Astrocyte (in vitro differentiated cells and primary cell): ENCODE measurements at places on chromosomes 7 and 10.

DNA sequence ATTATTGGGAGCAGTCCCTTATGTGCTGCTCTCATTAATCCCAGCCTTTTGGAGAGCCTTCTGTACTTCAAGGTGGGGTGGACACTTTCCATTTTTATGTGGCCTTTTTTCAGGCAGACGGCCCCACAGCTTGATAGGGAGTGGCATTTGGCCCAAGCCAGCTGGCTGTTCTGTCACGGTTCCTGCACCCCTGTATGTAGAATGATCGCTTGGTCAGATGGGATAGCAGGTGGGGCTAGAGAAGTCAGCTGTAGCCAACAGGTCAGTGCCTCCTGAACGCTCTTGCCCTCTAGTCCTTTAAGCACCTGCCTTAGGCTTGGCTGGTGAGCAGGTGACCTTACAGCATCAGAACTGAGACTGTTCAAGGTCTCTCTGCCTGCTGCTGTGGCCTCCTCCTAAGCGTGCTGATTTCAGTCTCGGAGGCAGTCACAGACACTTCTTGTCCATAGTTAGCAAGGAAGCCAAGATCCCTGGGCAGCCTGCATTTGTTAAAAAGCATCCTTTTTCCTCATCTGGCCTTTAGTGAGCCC is 95.3 kb downstream of the LRRC4 start:
- no peak overlapping the region for H3K4me3 ChIP-seq
- H3K36me3 ChIP-seq = peaks cover 6% of the 10 kb centered on the region
- no peak for DNase-seq
- H3K27ac ChIP-seq = no peak overlapping the region

DNA sequence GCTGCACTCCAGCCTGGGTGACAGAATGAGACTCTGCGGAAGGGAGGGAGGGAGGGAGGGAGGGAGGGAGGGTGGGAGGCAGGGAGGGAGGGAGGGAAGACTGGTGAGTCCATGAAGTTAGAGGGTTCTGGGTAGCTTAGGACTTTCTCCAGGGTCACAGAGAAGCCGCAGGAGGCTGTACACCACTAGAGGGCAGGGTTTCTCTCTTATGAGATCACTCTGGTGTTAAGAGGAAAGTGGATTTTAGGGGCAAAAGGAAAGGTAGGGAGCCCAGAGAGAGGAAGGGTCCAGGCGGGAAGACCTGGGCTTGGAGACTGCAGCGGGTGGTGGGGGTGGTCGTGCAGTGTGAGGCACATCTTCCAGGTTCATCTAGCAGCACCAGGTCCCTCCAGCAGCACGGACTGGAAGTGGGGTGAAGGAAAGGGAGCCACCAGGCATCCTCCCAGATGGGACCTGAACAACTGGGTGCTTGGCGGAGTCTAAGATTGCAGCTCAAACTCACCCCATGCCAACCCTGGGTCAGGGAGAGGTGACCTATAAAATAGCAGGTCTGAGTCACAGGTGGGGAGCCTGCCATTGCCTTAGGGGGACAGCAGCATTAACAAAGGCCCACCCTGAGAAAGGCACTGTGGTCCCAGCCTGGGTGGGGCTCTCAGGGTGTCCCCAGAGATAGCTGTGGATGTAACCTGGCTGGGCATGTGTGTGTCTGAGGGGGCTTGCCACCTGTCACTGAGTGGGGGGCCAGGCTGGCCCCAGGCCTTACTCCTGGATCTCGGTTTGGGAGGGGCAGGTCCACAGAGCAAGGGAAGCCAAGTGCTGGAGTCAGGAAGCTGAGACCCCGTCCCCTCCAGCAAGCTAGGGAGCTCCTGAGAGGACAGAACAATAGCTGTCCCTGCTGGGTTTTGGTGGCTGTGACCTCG is 48.5 kb upstream of the SLC29A3 start:
- H3K36me3 ChIP-seq = no peaks in the 10 kb centered on the region
- DNase-seq = peak; percentile 70
- H3K4me3 ChIP-seq = no peak overlapping the region
- peaks cover 38% of the 10 kb centered on the region for H3K4me1 ChIP-seq

DNA sequence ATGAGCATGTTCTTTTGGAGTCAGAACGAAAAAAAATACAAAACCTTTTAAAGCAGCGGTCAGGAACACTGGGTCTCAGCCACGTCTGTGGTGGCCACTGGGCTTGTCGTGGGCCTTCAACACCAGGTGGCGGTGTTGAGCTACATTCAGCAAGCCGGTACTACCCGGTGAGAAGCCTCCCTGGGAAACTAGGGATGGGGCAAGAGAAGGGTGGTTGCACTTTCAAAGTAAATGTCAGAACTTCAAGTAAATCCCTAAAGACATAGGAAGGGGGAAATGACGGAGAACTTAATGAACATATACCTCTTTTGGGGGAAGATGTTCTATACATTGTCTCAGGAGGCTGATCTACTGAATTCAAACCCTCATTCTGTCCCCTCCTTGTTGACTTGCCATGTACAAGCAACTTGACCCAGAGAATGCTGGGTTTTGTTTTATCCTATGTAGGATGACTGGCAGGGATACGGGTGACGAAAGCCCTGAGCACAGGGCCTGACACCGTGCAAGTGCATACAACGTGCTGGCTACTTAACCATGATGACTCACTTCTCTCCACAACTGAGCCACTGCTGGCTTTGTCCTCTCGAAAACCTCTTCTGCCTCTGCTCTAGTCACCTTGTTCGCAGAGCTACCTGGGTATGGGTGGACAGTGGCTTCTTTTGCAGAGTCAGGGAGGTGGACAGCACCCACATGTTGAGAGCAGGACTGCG is 49.0 kb upstream of the BAMBI start:
- H3K36me3 ChIP-seq = no peaks in the 10 kb centered on the region
- peak; percentile 76 for DNase-seq
- H3K4me1 ChIP-seq = peaks cover 18% of the 10 kb centered on the region
- H3K4me3 ChIP-seq = peak overlapping the region; percentile 13

- H3K36me3 ChIP-seq = no peaks in the 10 kb centered on the region
- no peak overlapping the region for H3K27ac ChIP-seq
These were observed 51.4 kb downstream of the JAKMIP3 start for GRCh38 chr10:132117146-132117545.

DNA sequence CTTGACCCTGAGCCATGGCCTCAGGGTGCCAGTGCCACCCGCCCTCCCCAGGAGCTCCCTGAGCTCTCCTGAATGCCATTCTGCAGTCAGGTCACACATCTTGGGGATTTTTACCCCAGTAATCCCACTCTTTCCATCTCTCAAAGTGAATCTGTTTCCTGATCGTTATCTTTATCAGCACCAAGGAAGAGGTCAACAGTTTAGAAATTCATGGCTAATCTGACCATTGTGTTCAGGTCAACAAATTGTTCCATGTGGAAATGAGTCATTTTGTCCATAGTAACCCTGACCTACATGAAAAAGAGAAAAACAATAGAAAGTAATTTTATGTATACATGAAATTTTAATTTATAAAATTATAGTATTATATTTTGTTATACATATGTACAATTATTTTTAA is 28.8 kb upstream of the ZNF488 start:
- H3K27me3 ChIP-seq = peaks cover 15% of the 10 kb centered on the region
- no peak overlapping the region for H3K27ac ChIP-seq
- no peak overlapping the region for H3K4me3 ChIP-seq
- no peaks in the 10 kb centered on the region for H3K4me1 ChIP-seq

DNA sequence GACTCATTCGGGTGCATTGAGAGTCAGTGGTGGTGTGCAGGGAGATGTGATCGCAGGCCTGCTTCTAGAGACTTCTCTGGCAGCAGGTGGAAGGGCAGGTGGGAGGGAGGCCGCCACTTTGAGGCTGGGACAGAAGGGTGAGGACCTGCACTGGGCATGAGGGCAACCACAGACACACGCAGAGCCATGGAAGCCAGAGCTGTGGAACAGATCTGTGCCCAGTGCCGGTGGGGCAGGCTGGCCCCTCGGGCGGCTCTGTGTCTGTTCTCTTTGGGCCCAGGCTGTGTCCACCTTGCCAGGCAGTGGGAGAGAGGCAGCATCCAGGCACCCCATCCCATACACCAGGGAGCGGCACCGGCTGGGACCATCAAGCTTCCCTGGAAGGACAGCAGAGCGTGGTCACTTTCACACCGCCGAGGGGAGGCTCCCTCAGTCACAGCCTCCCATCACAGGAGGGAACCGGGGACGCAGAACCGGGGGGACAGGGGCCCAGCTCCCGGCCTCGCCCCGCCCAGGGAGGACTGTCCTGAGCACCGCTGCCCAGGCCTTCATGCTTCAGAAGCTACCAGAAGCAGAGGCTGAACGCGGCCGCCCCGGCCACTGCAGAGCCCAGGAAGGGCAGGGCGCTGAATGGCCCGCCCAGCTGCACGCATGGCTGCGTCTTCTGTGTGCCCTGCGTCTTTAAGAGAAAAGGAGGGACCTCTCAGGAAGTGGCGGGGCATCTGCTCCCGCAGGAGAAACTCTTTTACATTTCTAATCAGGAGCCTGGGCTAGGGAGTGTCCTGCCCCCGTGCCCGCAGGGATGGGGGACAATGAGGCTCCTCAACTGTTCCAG is 32.1 kb downstream of the EN2 start:
- H3K4me3 ChIP-seq = peak overlapping the region; percentile 10
- H3K27me3 ChIP-seq = peaks cover 3% of the 10 kb centered on the region
- DNase-seq = no peak
- H3K4me1 ChIP-seq = no peaks in the 10 kb centered on the region

DNA sequence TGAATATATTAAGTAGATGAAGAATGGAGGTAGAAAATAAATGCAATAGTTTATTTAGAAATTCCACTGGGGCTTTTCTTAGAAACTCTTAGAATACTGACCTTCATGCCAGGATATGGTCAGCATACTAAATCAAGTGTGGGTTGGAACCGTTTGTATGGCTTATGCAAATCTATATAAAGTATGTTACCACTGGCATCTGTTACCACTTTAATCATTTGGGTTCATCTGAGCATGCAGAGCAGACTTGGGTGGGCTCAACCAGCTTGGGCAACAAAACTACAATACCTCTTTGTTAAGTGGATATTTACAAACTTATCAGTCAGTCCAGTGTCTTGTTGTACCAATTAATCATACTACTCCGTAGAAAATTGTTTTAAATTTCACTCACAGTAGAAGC is 125.8 kb downstream of the CRPPA start:
- H3K4me1 ChIP-seq = no peaks in the 10 kb centered on the region
- H3K27ac ChIP-seq = no peak overlapping the region
- peak; percentile 58 for DNase-seq
- no peak overlapping the region for H3K4me3 ChIP-seq
- H3K27me3 ChIP-seq = no peaks in the 10 kb centered on the region
- H3K36me3 ChIP-seq = no peaks in the 10 kb centered on the region

- H3K27me3 ChIP-seq = no peaks in the 10 kb centered on the region
- DNase-seq = no peak
- H3K4me1 ChIP-seq = no peaks in the 10 kb centered on the region
- no peaks in the 10 kb centered on the region for H3K36me3 ChIP-seq
These were observed 436.3 kb upstream of the NPVF start for GRCh38 chr7:25664593-25664992.

- H3K27me3 ChIP-seq = no peaks in the 10 kb centered on the region
- H3K4me3 ChIP-seq = no peak overlapping the region
- H3K27ac ChIP-seq = no peak overlapping the region
- H3K36me3 ChIP-seq = no peaks in the 10 kb centered on the region
- no peaks in the 10 kb centered on the region for H3K4me1 ChIP-seq
These were observed 322.6 kb downstream of the PCLO start for GRCh38 chr7:82840061-82840460.

GRCh38 chr7:55258631-55259030 is 106.5 kb upstream of the LANCL2 start:
- no peaks in the 10 kb centered on the region for H3K36me3 ChIP-seq
- H3K27me3 ChIP-seq = no peaks in the 10 kb centered on the region
- H3K27ac ChIP-seq = no peak overlapping the region

- no peak overlapping the region for H3K27ac ChIP-seq
- no peaks in the 10 kb centered on the region for H3K4me1 ChIP-seq
- DNase-seq = no peak
- H3K27me3 ChIP-seq = no peaks in the 10 kb centered on the region
- no peaks in the 10 kb centered on the region for H3K36me3 ChIP-seq
- H3K4me3 ChIP-seq = no peak overlapping the region
These were observed 199.5 kb downstream of the SH2D4B start for GRCh38 chr10:80737209-80737608.

GRCh38 chr7:83643012-83643411 is 5.9 kb downstream of the SEMA3E start:
- peaks cover 2% of the 10 kb centered on the region for H3K4me1 ChIP-seq
- DNase-seq = peak; percentile 27
- no peaks in the 10 kb centered on the region for H3K27me3 ChIP-seq
- H3K36me3 ChIP-seq = no peaks in the 10 kb centered on the region
- H3K27ac ChIP-seq = no peak overlapping the region

GRCh38 chr7:125059861-125060456 is 130.3 kb upstream of the POT1 start:
- DNase-seq = peak; percentile 11
- H3K27ac ChIP-seq = no peak overlapping the region
- no peaks in the 10 kb centered on the region for H3K27me3 ChIP-seq

GRCh38 chr7:77504951-77505350 is 32.1 kb upstream of the PTPN12 start:
- no peak overlapping the region for H3K27ac ChIP-seq
- H3K4me3 ChIP-seq = no peak overlapping the region
- H3K4me1 ChIP-seq = no peaks in the 10 kb centered on the region
- H3K27me3 ChIP-seq = no peaks in the 10 kb centered on the region
- H3K36me3 ChIP-seq = no peaks in the 10 kb centered on the region
- no peak for DNase-seq

- peak; percentile 32 for DNase-seq
- peaks cover 18% of the 10 kb centered on the region for H3K4me1 ChIP-seq
- H3K4me3 ChIP-seq = no peak overlapping the region
- no peak overlapping the region for H3K27ac ChIP-seq
These were observed 43.5 kb downstream of the TMEM270 start for GRCh38 chr7:73904219-73905137.

GRCh38 chr7:13174991-13175390 is 487.6 kb downstream of the ARL4A start:
- no peak for DNase-seq
- no peak overlapping the region for H3K27ac ChIP-seq
- no peak overlapping the region for H3K4me3 ChIP-seq
